Stimulated activated CD4-positive, alpha-beta T cell treated with anti-CD3 and anti-CD28 coated beads, TNF-alpha, amount 100 ng/mL, for 1 hour (primary cell): ENCODE measurements at places on chromosomes 4 and X.

GRCh38 chr4:77001907-77002306 lies 52.4 kb downstream of the SEPTIN11 start:
- no peak for DNase-seq

DNA sequence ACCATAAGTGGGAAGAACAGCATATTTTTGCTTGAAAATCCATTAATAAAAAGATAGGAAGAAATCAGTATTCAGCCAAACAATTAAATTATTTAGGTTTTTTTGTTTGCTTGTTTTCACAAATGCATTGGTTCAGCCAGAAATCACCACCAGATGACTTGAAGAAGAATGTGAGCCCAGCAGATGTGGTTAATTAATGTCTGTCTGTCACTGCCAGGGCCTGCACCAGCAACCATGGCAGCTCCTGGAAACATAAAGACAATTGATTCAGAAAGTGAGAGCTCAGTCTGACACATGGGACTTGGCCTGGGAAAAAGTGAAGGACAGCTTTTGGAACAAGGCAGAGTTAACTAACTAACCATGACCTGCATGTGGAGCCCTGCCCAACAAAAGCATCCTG lies 74.0 kb downstream of the MAOB start:
- no peak for DNase-seq

DNA sequence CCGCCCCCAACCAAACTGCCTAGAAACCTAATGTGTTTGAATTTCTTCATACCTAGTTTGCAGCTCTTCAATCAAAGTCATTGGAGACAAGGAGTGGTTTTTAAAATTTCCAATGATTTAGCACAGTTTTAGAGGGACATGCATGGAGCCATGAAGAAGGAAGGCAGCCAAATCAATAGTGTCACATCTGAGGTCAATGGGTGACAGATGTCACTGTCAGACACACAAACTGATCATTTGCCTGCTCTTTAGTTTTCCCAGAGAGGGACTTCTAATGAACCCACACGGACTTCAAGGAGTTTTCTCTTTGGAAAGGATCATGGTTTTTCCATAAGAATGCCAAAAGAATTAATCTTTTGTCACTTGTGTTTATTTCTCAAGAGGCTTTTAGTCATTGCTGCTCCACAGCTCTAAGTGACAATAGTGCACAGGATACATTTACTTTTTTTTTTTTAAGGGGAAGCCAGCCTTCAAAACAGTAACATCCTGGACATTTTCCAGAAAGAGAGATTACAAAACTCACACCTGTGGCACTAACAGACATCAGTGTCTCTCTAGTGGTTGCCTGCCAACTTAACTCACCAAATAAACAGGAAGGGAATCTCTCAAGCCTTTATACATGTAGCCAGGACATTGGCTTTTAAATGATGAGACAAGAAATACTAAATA lies 251.1 kb upstream of the DIAPH2 start:
- no peak for DNase-seq

- DNase-seq, result no peak
Observed at GRCh38 chr4:163109967-163110366, 56.7 kb downstream of the NAF1 start.

DNA sequence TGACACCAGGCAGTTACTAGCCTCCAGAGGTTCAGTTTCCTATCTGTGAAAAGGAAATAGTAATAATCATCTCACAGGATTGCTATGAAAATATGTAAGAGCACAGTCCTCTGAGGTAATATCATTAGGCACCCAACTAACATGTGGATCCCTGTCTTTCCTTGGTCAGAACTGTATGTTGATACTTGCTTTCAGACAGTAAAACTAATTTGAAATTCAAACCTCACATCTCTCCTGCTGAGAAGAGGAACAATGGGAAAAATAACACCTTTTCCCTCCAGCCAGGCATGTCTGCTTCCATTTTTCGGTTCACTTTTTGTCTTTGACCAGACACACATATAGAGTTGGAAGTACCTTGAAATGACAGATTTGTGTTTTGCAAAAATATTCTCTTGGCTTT lies 262.7 kb downstream of the IL15 start:
- no peak for DNase-seq

GRCh38 chr4:52685316-52685715 lies 26.2 kb upstream of the USP46 start:
- no peak for DNase-seq

DNA sequence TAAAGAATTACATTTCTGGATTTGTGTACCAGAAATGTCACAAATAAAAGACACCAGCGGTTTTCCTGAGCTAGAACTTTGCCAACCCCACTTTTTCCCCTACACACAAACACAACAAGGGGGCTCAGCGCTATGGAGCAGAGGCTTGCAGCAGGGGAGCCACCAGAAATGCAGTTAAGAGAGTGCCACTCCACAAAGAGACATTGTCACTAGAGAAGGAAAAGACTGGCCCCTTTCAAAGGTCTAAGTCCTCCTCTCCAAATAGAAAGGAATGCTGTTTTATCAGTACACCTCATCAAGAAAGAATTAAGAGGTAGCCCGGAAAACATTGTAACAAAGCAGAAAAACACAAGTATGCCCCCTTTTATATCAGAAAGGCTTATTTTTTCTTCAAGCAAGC lies 419.5 kb downstream of the HNRNPD start:
- DNase-seq, result no peak

DNA sequence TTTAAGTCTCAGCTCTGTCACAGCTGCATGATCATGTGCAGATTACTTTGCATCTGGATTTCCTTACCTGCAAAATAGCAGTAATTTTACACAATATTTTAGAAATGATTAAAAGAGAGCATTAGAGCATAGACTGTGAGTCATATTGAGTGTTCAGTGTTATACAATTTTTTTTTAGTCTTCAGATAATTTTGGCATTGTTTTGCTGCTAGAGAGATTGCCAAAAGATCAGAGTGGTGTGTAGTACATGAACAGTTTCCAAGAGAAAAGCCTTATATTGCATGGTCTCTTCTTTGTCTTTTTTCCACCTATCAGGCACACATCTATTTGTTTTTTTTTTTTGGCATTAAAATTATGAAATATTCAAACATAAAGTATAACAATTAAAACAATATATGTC lies 209.6 kb upstream of the TLL1 start:
- no peak for DNase-seq

DNA sequence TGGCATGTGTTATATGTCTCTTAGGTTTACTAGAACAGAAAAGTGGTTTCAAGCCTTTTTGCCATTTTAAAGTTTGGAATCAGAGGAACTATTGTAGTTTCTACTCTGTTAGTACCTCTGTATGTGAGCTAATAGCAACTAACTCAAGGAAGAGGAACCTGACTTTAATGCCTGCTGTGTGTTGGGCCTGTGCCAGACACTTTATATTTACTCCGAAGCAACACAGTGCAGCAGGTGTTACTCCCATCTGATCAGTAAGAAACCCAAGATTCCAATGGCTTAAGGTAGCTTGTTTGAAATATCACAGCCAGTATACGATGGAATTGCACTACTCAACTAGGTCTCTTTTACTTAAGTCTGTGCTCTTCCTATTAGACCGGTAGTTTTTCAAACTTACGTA lies 79.2 kb downstream of the USP9X start:
- DNase-seq, result no peak

- no peak for DNase-seq
Observed at GRCh38 chr4:77355731-77356130, 198.7 kb downstream of the CCNG2 start.

- no peak for DNase-seq
Observed at GRCh38 chr4:106353786-106354185, 14.8 kb downstream of the GIMD1 start.

- DNase-seq, result no peak
Observed at GRCh38 chrX:119942173-119942819, 1.3 kb downstream of the NKAP start.

GRCh38 chrX:153829549-153829798 lies 870 bp downstream of the PDZD4 start:
- no peak for DNase-seq

DNA sequence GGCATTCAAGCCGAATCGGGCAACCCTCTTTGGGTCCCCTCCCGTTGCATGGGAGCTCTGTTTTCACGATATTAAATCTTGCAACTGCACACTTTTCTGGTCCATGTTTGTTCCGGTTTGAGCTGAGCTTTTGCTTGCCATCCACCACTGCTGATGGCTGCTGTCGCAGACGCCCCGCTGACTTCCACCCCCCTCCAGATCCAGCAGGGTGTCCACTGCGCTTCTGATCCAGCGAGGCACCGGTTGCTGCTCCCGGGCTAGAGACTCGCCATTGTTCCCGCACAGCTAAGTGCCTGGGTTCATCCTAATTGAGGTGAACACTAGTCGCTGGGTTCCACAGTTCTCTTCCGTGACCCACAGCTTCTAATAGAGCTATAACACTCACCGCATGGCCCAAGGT lies 13.3 kb downstream of the ACOX3 start:
- no peak for DNase-seq

- DNase-seq, result no peak
Observed at GRCh38 chr4:109994415-109994827, 81.7 kb downstream of the EGF start.

- no peak for DNase-seq
Observed at GRCh38 chr4:182881914-182882313, 35.3 kb downstream of the DCTD start.

- no peak for DNase-seq
Observed at GRCh38 chrX:65677954-65678469, 10.6 kb downstream of the MSN start.

- no peak for DNase-seq
Observed at GRCh38 chr4:15901998-15902397, 36.5 kb downstream of the FGFBP1 start.

GRCh38 chr4:110042545-110043517 lies 130.1 kb downstream of the EGF start:
- DNase-seq, result no peak
